ENCODE measurements at places on chromosomes 7 and 10.

- no peak for DNase-seq
Measured at GRCh38 chr7:17239046-17239445, 59.4 kb upstream of the AHR start.

GRCh38 chr10:103767756-103768155 is 87.6 kb downstream of the SH3PXD2A start:
- no peak for DNase-seq

GRCh38 chr7:124388751-124389150 is 355.9 kb upstream of the TMEM229A start:
- DNase-seq: no peak

DNA sequence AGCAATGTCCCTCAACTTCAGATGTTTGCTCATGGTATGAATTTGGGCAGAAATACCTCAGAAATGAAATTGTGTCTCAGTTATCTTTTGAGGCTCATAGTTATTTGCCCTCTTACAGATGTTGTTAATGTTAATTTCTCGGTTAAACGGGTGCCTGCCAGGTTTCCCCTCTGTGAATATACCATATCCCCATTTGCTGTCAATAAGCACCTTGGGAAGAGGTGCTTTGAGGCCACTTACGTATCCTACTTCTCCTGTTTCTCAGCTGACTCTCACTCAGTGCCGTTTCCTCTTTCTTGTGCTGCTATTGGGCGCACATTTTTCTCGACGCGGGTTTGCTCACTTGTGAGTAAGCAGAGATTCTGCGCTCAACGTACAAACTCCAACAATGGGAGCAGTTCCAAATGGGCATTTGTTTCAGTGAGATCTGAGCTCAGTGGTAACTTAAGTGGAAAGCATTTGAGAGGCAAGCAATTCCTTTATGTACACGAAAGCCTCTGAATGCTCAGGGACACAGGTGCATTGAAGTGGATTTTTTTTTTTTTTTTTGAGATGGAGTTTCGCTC is 34.8 kb upstream of the JAKMIP3 start:
- DNase-seq: no peak

DNA sequence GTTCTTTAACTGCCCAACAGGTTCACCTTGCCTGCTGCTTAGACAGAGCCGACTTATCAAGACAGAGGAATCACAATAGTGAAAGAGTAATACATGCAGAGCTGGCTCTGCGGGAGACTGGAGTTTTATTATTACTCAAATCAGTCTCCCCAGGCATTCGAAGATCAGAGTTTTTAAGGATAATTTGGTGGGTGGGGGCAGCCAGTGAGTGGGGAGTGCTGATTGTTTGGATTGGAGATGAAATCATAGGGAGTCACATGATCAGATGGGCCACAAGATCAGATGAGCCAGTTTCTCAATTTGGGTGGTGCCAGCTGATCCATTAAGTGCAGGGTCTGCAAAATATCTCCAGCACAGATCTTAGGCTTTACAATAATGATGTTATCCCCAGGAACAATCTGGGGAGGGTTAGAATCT is 131.3 kb downstream of the AKR1D1 start:
- DNase-seq: no peak

- no peak for DNase-seq
Measured at GRCh38 chr10:6083523-6084475, 5.0 kb upstream of the RBM17 start.

DNA sequence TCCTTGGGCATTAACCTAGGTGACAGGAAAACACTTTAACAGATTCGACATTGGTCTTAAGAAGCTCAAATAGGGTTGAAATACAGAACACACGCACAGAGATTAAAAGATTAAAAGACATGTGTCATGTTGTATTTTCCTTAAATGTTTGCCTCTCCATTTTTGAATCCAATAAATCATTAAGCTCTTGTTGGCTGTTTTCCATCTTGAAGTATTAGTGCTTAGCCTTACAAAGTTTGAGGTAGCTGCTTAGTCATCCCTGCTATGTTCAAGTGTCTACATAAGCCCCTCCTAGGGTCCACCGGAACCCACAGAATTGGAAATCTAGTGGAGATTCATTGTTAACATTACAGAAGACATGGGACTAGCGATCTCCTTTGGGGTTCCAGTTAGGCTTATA is 12.7 kb upstream of the GJD4 start:
- DNase-seq: no peak

- peak; percentile 88 for DNase-seq
Measured at GRCh38 chr7:127347567-127348246, 44.8 kb downstream of the ZNF800 start.

DNA sequence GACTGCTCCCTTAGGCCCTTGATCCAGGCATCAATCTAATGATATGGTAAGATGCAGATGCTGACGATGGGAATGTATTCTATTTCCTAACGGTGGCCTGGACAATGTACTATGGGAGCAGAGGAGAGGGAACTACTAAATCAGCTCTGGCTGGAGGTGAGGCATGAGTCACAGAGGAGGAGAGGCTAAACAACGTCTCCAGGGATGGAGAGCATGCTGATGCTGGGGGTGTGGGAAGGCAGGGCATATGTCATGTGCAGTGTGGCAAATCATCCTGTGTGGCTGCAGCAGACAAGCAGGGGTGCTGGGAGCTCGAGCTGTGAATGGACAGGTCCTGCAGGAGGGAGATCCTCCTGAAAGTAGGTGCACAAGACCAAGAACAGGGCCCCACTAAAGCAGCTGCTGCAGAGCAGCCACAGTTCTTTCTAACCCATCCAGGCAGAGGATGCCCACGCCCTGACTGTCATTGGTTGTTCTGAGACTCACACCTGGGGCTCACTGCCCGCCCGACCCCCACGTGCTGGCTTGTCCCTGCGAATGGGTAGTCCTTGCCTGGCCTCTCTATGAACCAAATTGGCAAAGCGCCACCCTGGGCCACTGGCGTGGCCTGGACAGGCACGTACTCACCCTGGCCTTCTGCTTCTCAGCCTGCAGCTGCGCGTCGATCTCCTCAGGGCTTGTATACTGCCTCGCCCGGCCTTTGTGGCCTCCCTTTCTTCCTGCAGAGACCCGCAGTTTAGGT is 4.0 kb downstream of the PDAP1 start:
- DNase-seq: no peak

DNA sequence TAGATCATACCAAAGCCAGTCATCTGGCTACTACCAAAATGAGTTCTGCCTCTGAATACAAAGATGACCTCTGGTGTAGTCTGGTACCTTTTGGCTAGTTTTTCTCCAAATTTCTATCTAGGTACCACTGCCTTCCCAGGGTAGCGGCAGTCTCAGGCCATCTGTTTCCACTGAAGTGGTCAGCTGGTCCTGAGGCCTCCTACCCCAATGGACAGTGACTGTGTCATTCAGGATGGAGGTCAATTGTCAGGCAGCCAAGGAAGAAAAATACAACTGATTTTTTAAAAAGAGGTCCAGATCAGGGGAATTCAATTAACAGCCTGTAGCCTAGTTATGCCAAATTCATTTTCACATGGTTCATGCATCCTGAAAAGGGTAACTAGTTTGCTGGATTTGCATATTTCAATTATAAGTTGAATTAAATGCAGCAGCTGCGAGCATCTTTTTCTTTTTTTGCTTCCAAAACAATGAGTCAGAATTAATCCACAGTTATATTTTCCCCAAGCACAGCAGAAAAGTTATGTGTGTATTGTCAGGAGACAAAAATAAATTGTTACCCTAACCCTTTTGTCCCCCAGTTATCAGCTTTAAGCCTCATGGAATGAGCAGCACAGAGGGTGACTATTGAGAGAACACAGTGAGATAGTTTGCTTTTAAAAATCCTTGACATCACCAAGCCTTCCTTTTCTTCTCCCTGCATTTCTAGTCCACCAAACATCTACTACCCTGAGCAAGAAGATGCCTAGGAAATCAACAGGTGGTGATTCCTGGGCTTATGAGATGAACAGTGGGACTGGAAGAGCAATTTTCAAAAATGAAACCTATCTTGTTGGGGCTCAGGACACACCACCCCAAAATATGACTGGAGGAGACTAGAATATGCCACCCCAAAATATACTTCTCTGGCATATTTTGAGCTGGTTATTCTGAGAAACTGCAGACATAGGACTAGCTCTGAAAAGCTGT is 27.7 kb downstream of the BCCIP start:
- DNase-seq: no peak

- no peak for DNase-seq
Measured at GRCh38 chr7:155851892-155852291, 39.6 kb upstream of the SHH start.

- DNase-seq: peak; percentile 58
Measured at GRCh38 chr7:92155108-92155739, 20.9 kb upstream of the CYP51A1 start.

DNA sequence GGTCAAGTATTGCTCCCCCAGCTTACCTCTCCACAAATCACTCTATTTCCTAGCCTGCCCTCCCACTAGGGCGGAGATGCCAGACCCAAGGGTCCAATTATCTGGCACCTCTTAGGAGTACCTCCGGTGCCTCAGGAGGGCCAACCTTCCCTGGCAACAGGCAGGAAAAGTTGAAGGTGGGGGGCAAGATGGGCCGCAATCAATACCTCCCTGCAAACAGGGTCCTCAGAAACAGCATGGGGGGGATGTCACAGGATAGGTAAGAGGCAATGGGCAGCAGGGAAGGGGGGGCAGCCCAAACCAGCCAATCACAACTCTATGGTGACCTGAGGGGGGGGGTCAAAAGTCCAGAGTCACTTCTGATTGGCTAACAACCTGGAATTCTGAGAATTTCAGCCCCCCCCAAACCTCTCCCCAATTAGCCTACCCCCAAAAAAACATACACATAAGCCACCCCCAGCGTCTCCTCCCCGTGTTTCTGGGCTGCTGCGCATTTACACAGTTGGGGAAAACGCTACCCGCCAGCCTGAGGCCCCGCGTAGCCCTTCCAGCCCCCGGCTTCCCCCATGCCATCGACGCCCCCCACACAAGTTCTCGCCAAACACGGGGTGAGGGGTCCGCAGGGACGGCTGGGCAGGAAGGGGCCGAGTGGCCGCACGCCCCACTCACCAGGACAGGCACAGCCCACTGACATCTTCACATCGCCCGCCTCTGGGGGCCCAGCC is 589 bp downstream of the LDB1 start:
- peak; percentile 40 for DNase-seq

DNA sequence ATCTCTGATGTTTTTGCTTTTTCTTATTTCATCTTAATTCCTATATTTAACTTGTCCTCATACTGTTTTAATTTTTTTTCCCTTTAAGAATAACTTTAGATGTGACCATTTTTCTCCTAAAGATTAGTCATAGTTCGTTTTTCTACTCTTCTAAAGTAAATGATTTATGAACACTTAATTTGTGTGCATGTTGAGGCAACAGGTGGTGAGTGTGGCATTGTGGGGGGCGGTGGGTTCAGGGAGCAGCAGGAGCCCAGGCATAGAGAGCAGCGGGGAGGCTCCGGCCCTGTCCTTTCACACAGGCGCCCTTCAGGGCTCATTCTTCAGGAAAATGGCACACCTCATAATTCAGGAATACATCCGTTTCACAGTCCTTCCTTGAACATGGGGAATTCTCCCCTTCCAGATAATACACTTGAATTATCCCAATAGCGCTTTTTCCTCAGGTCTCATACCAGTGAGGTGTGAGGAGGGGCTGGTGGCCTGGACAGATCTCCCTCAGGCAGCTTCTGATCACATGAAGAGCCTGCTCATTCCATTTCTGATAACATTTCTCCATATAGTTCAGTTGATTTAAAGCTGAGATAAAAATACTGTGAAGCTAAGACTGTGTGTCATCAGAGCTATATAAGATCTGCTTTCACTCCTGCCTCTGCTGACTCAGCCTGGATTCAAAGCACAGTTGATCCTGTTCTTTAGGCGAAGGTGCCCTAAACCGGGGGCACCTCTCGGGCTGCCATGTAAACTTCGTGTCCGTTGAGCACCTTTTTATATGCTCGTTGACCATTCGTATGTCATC is 40.2 kb downstream of the CUL1 start:
- DNase-seq: no peak

GRCh38 chr10:114877301-114877644 is 55.7 kb downstream of the FHIP2A start:
- DNase-seq: no peak

DNA sequence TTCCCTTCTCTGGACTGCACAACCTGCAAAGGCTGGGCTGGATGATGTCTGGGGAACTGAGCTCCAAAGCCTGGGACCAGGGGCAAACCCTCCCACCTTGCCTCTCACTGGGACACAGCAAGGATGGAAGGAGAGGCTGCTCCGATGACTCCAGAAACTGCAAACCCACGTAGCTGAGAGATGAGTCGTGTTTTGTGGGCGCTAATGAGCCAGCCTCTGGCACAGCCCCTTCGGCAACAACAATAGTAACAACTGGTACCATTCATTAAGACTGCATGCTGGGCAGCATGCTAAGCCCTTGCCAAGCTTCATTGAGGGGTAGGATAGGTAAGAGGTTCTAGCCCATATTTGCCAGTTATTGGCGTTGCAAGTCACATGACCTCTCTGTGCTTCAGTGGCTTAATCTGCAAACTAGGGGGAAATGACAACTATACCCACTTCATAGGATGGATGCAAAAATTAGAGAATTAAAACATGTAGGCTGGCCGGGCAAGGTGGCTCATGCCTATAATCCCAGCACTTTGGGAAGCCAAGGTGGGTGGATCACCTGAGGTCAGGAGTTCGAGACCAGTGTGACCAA is 145.9 kb downstream of the SH3PXD2A start:
- DNase-seq: no peak

- DNase-seq: no peak
Measured at GRCh38 chr7:70673778-70674570, 458.0 kb upstream of the GALNT17 start.

DNA sequence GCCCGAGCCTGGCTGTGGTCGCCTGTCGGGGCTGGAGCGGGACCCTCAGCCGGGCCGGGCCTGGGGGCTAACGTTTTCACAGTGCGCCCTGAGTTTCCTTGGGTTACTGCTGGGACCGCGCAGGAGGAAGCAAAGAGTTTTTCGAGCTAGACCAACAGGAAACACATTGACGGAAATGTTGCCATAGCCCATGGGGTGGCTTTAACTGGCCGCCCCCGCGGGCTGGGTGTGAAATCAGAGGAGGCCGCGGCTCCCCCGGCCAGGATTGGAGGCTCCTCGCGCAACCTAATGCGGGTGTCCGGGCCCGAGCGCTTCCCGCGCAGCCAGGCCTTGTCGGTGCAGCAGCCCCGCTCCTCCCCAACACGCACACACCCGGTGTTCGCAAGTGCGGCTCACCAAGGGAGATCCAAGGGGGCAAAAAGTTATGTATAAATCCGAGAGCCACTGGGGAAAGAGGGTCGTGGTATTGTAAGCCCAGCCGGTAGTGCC is 1.9 kb downstream of the HHEX start:
- DNase-seq: peak; percentile 80
